ENCODE measurements at places on chromosomes 7 and 10.

GRCh38 chr10:63106111-63106755 lies 26.9 kb upstream of the NRBF2 start:
- DNase-seq: no peak

GRCh38 chr7:134619627-134620331 lies 26.9 kb upstream of the BPGM start:
- DNase-seq: no peak

GRCh38 chr10:69324583-69324982 lies 46.3 kb downstream of the HK1 start:
- DNase-seq: no peak

- no peak for DNase-seq
These were observed 68.7 kb upstream of the SEC61G start for GRCh38 chr7:54827734-54828133.
